ENCODE measurements at places on chromosomes 7 and 10.

DNA sequence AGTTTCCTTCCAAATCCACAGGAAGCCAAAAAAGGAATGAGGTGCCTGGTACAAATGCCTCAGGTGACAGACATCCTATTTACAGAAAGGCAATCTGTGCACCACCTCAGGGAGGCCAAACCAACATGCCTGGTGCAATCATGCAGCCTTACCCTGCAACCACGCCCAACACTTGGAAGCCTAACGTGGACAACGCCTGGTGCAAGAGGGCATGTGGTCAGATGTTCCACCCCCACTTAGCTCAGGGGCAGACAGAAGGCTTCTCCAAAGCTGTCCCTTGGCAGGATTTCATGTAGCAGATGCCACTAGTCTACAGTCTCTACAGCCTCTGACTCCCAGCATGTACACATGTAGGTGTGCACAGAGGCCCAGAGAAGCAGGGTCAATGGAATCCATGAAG lies 89.5 kb downstream of the KCNMA1 start:
- DNase-seq: no peak

DNA sequence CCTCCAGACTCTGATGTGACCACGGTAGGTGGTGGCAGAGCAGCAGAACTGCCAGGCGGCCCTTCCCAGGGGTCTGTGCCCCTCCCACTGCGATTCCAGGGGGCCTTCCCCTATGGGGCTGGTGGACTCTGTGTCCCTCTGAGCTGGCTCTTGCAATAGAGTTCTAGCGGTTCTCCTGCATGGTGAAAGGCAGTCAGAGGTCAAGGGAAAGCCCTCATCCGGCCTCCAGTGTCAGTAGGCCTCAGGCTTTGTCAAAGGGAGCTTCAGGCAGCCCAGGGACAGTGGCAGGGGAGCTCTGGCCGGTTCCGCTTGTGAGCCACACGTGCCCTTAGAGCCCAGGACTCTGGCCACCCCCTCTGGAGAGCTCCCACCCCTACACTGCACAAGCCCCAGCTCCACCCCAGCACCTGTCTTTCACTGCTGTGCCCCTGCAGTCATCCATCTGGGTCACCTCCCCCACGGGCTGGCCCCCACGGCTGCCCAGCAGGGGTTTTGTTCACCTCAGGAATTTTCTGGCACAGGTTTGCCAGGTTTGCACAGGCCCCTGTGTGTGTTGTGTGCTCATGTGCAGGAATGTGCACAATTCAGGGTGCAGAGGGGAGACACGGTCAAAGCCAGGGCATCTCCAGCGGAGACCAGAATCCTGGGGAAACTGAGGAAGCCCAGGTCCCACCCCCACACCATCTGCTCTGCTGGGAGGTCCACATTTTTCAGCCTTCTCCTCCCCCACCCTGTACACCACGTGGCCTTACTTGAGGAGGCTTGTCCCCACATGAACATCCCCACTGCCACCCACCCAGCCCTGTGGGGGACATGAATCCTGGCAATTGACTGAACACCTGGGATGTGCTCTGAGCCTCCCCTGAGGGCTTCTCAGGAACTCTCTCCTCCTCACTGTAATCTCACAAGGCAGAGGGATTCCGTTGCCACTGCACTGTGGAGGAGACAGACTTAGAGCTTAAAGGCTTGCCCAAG lies 23.8 kb downstream of the C10orf105 start:
- no peak for DNase-seq

GRCh38 chr7:83633516-83633915 lies 15.4 kb downstream of the SEMA3E start:
- DNase-seq: no peak

DNA sequence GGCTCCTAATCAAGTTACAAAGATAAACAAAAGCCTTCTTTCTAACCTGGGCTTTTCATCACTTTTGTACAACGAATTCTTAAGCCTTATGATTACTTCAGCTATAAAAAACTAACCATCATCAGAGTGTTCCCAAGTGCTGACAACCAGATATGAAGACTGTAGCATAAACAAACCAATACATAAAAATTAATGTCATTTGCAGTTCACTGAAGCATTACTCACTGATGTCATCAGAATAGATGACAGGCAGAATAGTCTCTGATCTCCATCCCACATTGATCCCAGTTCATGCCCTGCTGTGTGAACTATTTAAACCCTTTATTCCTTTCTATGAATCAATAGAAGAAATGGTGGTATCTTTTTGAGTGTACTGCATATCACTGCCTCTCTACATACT lies 84.4 kb downstream of the DNAJC1 start:
- DNase-seq: no peak

DNA sequence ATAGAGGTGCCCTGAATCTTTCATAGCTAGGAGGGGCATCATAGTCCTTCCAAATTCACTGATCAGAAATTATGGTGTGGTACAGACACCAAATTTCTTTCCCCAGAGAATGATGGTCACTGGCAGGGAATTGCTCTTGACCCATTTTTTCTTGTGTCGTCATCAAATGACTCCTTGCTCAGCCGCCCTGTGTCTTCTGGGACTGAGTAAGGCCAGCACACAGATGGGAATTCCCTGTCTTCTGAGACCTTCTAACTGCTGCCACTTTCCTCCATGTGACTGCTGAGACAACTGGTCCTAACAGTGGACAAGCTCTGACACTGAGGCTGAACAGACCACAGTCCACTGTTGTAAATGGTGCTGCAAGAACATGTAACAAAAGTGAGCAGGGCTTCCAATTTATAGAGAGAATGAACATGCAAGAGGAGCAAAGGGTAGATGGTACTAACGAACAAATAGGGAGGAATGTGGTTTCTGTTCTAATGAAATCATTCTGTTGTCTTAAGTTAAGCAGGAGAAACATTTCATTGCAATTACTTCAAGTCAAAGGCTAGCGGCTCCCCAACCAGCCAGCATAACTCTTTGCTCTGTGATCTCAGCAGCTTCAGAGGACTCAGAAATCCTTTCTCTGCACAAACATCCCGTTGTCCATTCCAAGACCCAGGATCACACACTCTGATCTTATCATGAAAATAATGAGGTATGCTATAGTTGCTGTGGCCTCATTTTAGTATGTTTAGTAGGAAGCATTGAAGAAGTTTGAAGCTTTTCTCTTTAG lies 235.9 kb upstream of the PRSS1 start:
- no peak for DNase-seq

- DNase-seq: no peak
Measured at GRCh38 chr10:74460812-74461211, 309.8 kb downstream of the ADK start.
